Hepatocyte (in vitro differentiated cells): ENCODE measurements at places on chromosomes 11 and 22. TPM values are rescaled to one million over a fixed set of nuclear protein-coding genes. Genes with fewer than 3 reads are reported as not detected.

DNA sequence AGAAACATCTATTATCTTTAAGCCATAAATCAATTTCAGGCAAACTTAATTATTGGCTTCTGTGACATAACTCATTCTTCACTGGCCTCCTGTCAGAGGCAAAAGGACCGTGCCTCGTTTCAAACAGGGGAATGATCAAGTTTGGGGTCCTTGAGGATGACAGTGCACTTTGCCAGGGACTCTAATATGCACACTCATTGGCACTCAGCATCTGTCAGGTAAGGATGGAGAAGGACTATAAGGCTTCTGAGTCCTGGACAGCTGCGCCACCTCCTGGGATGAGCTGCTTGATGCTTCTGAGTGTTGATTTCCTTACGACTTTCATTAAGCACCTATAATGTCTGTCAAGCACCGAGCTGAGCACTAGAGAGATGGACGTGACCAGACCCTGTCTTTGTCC is 20.2 kb downstream of the BPIFC start:
- H3K4me3 ChIP-seq = no peak overlapping the region
- H3K4me1 ChIP-seq = no peaks in the 10 kb centered on the region
- H3K27ac ChIP-seq = no peak overlapping the region
- no peaks in the 10 kb centered on the region for H3K36me3 ChIP-seq

The BATF2 gene
- total RNA-seq = 0.68 and 1.9 TPM in 2 replicates

The FAM111A gene
- total RNA-seq = 36.8 and 43.2 TPM in 2 replicates

- H3K4me3 ChIP-seq = no peak overlapping the region
- H3K36me3 ChIP-seq = no peaks in the 10 kb centered on the region
- no peaks in the 10 kb centered on the region for H3K4me1 ChIP-seq
- no peak overlapping the region for H3K27ac ChIP-seq
Measured at GRCh38 chr11:116906479-116906878, 69.1 kb upstream of the APOA1 start.

GRCh38 chr11:37988031-37988430 is 1390.0 kb upstream of the RAG2 start:
- H3K36me3 ChIP-seq = no peaks in the 10 kb centered on the region
- H3K4me1 ChIP-seq = no peaks in the 10 kb centered on the region
- H3K27ac ChIP-seq = peak overlapping the region; percentile 9
- H3K27me3 ChIP-seq = no peaks in the 10 kb centered on the region
- DNase-seq = peak; percentile 20
